Lung microvascular endothelial cell (primary cell): ENCODE measurements at places on chromosomes 2 and 18.

GRCh38 chr2:74001781-74002504, 17.2 kb downstream of the TET3 start:
- DNase-seq = no peak

- no peak for DNase-seq
Observed at GRCh38 chr18:10242936-10243680, 211.3 kb upstream of the APCDD1 start.

- no peak for DNase-seq
Observed at GRCh38 chr2:38106405-38107094, 30.6 kb upstream of the CYP1B1 start.

DNA sequence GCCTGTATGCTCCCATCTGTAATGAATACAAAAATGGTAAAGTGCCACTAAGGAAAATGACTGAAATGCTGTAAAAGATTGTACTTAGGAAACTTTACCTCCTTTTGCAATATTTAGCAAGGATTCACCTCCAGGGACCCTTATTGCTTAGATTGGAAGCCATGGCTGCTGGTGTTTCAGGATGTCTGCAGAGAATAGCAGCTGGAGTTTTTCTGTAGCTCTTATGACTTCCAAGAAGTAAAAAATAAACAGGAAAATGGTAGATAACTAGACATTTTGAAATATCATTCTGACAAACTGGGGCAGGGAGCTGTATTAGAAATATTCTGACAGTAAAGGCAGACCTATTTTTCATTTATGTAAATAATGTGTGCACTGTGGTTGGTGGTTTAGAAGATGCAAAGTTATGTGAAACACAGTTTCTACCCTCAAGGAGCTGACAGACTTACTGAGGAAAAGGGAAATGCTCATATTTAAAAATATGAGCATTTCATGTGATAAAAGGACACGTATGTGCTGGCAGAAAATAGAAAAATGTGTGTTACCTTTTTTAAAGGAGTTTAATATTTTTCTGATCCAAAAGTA, 224.9 kb upstream of the BOD1L2 start:
- no peak for DNase-seq

DNA sequence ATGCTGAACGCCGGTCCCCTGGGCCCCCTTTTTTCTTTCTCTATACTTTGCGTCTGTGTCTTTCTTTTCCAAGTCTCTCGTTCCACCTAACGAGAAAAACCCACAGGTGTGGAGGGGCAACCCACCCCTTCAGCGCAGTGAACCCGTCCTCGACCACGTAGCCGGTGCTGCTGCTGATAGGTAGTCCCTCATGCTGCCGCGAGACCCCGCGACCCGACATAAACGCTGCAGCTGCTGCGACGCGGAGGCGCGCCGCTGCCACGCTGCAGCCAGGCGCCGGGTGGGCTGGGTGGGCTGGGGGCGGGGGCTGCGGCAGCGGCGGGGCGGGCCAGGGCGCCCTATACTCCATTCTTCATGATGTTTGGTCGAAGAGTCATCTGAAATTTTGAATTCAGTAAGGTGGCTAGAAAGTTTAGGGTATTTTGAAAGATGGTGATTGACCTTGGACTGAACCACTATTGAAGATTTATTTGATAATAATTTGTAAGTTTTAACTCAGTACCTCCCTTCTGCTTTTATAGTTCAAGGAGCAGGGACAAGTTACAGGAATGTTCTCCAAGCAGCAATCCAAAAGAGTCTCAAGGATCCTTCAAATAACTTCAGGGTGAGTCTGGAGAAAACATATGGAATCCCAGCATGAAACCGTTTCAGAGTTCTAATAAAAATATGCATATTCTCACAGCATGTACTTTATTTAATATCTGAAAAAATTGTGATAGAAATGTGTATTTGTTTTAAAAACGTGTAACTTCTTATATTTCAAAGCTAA, 24.1 kb downstream of the CFLAR start:
- no peak for DNase-seq

- DNase-seq = peak; percentile 62
Observed at GRCh38 chr2:177604271-177605065, 211.9 kb downstream of the AGPS start.

DNA sequence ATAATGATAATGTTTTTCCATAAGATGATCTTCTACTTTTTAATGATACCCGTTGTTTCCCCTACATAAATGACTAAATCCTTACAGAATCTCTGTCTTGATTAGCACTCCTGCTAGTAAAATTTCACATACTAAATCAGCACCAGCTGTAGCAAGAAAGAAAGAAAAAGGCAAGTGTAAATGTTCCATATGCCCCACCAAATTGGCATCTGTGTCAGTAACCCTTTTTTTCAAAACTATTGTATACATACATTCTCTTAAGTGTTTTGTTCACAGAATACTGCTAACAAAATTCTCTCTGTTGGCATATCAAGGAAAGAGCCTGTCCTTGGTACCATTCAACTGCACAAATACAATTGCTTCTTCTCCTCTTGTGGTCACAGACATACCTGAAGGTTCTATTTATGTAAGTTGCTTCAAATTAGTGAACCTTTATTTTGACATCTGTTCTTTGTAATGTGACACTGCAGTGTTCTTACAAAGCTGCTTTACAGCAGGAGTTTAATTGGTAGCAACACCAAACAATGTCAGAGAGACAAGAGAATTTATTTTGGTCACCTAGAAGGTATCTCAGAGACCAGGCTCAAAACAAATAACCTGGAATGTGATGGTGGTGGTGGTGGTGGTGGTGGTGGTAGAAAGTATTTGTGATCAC, 641.9 kb downstream of the ZEB2 start:
- DNase-seq = no peak

- DNase-seq = no peak
Observed at GRCh38 chr2:214358506-214358905, 52.3 kb upstream of the VWC2L start.

DNA sequence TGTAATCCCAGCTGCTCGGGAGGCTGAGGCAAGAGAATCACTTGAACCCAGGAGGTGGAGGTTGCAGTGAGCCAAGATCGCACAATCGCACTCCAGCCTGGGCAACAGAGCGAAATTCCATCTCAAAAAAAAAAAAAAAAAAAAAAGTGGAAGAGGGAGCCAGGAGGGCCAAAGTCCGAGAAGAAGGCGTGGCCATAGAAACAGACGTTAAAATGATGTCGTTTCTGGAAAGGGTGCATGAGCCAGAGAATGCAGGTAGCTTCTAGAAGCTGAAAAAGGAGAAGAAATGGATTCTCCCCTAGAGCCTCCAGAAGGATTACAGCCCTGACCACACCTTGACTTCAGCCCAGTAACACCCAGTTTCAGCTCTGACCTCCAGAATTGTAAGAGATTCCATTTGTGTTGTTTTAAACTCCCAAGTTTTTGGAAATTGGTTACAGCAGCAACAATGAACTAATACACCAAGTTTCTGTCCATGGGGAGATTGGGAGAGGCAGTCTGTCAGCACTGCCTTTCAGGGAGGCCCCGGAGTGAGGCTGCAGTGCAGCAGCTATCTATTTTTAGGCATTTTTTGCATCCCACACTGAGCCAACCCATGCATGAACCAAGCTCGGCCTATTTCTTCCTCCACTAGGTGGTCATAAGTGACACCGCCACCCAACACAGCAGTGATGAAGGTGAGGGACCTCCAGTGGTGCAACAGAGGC, 14.2 kb upstream of the TRAF3IP1 start:
- no peak for DNase-seq

DNA sequence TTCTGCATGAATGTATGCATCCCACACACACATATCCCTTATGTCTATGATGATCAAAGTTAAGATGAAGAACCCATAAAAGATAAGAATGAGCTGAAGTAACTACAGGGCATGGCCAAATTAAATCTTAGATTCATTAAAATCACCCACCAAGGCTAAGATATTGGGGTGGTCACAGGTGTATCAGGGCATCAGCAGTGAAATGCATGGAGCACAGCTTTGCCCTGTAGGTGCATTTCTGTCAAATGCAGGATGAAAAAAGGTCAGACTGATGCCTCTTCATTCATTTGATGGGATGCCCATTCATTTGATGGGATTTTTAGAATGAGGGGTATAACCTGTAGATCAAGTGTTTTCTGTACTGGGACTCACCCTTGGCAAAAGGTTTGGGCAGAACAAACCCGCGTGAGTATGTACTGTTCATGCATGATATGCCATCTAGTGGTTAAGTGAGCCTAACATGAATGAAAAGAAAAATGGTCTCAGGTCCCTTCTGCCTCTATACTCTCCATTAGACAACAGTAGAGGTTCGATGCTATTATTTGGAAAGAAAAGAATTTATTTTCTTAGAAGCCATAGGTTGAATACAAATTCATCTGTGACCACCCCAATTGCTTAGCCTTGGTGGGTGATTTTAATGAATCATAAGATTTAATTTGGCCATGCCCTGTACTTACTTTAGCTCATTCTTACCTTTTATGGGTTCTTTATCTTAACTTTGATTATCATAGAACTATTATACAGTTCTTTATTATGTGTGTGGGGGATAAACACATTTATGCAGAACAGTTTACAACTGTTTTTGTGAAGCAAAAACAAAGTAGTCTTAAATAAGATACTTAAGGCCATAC, 43.2 kb upstream of the NOSTRIN start:
- DNase-seq = peak; percentile 63

- no peak for DNase-seq
Observed at GRCh38 chr2:162037028-162037795, 36.8 kb downstream of the DPP4 start.

- DNase-seq = no peak
Observed at GRCh38 chr2:196635156-196635555, 4.4 kb upstream of the CCDC150 start.

DNA sequence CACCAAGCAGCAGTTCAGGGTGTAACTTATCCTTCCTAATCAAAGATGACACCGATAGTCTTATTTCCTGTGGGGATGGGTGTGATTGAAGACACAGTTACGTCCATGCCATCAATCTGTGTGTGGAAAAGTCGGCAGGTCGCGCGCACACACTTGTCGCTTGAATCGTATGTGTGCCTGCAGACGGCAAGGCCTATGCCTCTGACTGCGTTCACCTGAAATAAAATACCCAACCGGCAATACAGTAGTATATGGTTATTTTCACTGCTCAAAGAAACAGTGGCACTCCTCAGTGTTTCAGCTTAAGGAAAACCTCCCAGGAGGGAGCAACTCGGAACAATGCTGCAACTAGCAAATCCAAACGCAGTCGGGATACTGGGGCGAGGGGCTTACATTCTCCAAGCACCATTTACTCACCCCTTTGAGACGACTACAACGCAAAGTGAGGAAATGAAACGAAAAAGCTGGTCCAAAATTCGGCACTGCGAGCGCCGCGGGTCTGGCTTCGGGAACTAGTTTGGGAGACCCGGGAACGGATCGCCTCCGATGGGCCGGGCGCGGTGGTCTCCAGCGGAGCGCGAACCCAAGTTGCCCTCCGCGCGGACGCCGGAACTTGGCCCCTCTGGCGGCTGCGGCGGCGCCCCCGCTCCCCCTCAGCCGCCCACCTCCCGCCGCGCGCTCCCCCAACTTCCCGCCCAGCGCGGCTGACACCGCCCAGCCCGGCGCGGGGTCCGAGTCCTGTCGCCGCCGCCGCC, 675 bp downstream of the PRKD3 start:
- peak; percentile 49 for DNase-seq

DNA sequence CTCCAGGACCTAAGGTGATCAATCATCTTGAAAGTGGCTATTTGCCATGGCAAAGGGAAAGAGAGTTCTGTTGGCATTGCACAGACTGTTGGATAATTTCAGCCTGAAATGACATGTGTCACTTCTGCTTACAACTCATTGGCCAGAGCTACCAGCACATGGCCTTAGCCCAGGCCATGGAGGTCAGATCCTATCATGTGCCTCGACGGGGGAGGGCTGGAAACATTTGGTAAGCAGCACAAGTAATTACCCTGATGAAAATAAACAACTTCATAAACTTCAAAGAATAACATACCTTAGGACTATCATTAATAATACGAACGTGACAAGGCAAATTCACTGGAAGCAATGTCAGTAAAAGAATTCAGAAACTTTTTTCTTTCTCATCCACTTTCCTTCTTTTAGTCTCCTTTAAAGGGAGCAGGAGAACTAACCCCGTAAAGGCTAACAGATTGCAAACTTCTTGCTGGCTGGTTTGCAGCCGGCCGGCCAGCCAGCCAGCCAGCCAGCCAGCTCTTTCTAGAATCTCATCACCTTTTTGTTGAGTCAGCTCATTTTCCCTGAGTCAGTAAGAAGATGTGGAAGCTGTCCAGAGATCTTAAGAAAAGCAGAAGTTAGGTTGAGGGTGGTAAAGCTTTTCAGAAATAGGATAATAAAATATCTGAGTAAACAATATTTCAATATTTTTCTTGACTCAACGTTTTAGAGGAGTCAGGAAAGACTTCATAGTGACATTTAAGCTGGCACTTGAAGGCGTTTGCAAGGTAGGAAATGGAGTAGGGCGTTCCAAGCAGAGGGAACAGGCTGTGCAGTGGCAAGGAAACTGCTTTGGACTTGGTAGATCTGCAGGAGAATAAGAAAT, 31.9 kb downstream of the CNRIP1 start:
- DNase-seq = no peak

GRCh38 chr2:160289831-160290230, 89.8 kb upstream of the ITGB6 start:
- DNase-seq = no peak

DNA sequence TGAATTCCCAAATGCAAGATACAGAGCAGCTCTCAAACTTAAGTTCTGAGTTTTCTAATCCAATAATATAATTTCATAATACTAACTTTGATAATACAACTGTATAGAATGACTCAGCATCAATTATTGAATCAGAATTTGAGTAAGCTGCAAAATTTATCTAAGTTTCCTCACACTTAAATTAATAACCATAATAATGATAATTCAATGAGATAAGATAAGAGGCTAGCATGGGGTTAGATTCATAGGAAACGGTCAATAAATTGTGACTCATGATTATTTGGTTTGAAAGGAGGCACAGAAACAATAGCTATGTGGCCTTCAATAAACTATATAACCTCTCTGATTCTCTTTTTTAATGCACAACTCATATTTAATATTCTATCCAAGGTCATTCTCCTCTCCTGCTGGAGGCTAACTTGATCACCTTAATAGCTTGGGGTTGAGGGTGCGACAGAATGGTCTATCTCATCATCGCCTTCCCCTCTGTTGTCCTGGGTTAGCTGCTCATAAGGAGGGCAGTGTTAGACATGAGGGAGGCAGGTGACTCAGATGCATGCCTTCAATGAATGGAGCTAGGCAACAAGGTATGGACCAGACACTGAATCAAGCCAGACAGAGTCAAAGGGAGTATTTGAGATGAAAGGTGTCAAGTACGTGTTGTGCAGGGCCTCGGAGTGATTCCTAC, 36.2 kb upstream of the BMP10 start:
- DNase-seq = no peak

- DNase-seq = peak; percentile 9
Observed at GRCh38 chr2:61988462-61989366, 83.2 kb downstream of the COMMD1 start.

- DNase-seq = no peak
Observed at GRCh38 chr2:29000956-29001355, 19.9 kb downstream of the TOGARAM2 start.

DNA sequence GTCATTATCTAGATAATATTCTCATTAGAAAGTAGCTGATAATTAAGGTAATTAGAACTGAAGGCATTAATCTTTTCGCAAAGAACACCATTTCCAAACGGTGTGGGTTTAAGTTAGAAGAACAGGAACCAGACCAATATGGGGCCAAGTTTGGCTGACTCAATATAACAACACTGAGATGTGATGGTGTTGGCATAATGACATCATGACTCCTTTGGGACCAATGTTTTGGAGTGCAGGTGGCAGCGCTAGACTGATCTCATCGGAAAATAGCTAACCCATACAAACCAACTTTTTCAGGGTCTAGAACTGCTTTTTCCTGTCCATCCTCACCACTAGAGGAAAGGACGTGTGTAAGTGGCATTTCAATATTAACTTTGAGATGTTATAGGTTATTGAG, 1171.7 kb upstream of the ZEB2 start:
- DNase-seq = no peak
